ENCODE measurements at places on chromosomes 11 and 22. TPM values are rescaled to one million over a fixed set of nuclear protein-coding genes. Genes with fewer than 3 reads are reported as not detected.

Gene TRIM51
- total RNA-seq: not detected

Gene MMP27
- not detected for total RNA-seq

Gene SERGEF
- 111 TPM for total RNA-seq

Gene KRTAP5-8
- total RNA-seq: not detected

Gene RFPL3
- total RNA-seq: not detected

Gene C22orf31
- total RNA-seq: not detected

Gene HOATZ
- 6.8 TPM for total RNA-seq
